ENCODE measurements at places on chromosomes 5 and 9.

- DNase-seq = no peak
These were observed 5.6 kb downstream of the ZNF462 start for GRCh38 chr9:106868565-106868964.

DNA sequence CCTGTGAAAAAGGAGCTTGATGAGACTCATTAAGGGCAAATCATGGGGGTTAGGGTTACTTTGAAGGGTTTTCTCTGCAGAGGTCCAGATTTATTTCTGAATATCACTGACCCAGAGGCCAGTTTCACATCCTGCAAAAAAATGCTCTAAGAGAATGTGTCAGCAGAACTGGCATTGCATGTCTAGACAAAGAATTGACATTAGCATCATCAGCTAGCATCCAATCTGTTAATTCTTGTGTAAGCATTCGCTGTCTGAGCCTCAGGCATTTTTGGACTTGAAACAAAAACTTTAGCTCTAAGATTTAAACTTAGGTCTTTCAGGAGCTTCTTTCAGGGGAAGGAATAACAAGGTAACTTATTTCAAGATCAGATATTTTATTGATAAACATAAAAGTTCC lies 187.9 kb upstream of the ELL2 start:
- no peak for DNase-seq

DNA sequence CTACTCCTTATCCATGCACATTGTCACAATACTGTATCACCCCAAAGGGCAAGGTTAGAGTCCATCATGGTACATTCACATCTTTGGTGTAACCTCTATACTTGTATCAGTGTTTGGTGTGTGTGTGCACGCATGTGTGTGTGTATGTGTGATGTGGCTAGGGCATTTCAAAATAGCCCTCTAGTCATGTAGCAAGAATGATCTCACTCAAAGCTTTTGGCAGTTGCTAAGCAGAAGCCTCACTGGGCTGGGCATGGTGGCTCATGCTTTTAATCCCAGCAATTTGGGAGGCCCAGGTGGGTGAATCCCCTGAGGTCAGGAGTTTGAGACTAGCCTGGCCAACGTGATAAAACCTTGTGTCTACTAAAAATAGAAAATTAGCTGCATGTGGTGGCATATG lies 245.3 kb downstream of the ADGRV1 start:
- DNase-seq = no peak

- peak; percentile 86 for DNase-seq
These were observed 937 bp upstream of the HMGCR start for GRCh38 chr5:75335952-75336614.

DNA sequence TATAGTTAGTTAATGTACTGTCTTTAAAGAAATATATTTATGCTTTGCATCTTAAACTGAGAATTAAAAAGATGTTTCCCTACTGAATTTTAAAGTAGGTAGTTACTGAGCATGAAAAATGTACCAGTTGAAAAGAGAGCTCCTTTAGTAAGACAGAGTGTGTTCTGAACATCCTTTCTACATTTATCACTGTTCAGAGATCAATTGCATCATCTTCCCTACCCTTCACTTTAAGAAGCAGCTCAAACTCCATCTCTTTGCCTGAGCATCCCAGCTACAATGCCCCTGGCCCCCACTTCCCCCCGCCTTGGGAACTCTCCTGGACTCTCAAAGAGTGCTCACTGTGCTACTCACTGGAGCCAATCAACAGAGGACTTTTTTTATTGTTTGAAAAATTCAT lies 164.7 kb downstream of the GNAQ start:
- no peak for DNase-seq

DNA sequence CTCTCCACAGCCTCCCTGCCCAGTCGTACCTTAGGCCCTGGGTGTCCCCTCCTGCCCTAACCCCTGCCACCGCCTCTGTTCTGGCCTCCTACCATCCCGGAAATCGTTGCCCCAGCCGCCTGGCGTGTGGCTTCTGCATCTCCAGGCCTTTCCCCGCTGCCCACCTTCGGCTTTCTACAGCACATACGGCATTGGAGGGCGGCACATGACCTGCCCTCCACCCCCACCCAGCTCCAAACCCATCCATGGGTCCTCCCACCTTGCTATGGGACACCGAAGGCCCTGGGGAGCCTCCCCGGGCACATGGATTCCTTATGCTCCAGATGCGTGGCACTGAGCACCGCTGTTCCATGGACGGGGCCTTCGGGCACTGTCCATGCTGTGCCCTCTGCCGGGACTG lies 32.0 kb downstream of the FGF18 start:
- DNase-seq = no peak

- no peak for DNase-seq
These were observed 11.4 kb upstream of the PTGDS start for GRCh38 chr9:136965771-136966484.

- no peak for DNase-seq
These were observed 138.7 kb downstream of the UGCG start for GRCh38 chr9:112035166-112035826.

DNA sequence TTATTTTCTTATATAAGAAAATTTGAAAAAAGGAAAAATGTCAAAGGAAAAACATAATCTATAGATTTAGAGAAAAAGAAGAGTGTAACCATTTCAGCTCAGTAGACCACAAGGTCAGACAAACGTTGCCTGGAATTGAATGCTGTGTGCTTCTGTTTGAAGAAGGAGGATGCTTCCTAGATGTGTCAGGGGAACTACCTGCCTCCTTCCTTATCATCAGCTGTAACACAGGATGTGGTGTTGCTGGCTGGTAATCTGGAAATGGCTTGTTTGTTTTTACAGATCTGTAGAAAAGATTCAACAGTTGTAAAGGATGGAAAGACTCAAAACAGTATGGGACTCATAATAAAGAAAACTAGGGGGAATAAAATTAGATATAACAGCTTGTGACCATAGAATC lies 160.7 kb upstream of the MEF2C start:
- DNase-seq = no peak

DNA sequence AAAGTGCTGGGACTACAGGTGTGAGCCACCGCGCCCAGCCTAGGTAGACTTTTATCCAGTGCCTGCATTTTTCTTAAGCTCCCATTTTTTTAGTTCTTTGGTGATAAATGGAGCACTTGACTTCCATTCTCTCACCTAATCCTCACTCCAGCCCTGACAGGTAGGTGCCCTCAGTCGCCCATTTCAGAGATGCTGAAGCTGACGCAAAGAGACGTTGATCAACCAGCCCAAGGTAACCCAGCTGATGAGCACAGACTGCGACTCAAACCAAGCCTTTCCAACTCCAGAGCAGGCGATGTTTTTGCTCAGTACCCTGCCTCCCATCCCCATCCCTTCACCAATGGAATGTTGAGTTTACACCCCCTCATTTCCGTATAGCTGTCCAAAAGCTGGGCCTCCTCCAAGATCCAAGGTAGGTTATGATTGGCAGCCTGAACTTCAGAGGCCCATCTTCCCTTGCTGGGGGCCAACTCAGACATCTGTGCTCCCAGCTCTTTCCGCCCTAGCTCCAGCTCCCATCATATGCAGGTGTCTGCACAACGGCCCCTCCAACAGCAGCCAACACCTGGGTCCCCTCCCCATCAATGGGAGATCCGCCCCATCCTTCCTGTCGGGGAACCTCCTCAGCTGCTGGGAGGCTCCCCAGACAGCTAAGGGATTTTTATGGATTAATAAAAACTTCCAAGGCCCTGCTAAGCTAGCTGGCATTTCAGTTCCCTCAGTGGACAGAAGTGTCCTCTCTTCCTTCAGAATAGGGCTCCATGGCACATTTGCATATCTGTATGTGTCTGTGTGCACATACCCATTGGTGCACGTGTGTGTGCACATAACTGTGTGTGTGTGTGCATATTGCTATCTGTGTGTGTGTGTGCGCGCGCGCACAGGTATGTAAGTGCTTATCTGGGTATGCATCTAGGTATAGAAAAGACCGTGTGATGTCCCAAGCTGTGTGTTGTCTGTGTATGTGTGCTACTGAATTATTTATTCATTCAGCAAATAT lies 39.3 kb upstream of the VDAC1 start:
- no peak for DNase-seq

GRCh38 chr9:126061575-126061974 lies 265.1 kb upstream of the MVB12B start:
- no peak for DNase-seq

GRCh38 chr9:125989524-125990180 lies 242.5 kb downstream of the PBX3 start:
- DNase-seq = no peak

- DNase-seq = no peak
These were observed 19.5 kb downstream of the MAP1B start for GRCh38 chr5:72126796-72127195.

GRCh38 chr5:58156361-58156760 lies 303.5 kb downstream of the PLK2 start:
- peak; percentile 32 for DNase-seq

GRCh38 chr9:95649801-95650213 lies 133.0 kb upstream of the PTCH1 start:
- no peak for DNase-seq

DNA sequence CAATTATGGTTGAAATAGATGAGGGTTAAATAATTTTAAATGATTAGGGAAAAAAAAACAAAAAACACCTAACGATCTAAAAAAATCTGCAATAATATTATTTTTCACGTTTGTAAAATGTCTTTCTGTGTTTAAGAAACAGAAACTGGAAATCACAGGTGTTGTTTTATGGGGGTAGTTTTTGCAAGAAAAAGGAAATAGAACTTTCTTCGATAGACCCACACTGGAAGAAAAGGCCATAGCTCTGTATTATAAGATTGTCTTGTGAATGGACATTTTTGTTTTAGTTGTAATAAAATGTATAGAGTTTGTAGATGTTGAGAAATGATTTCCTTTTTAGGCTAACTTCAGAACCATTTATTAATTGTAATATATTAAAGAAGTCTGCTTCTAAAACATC lies 5.5 kb downstream of the CSNK1G3 start:
- DNase-seq = no peak

DNA sequence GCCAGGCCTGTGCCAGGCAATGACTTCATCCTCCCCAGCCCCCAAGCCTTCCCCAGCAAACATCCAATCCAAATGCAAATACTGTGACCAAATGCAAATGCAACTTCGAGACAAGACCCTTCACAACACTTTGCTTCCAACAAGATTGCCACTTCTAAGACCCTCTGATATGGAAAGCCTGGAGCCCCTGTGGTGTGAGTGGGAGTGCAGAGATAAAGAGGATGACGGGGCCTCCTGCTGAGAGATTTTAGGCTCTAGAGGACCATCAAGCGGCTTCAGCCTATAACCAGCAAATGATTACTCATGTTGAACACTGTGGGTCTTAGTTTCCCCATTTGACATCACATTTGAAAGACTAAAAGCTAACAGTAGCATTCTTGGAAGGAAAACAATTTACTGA lies 46.6 kb upstream of the GABRP start:
- no peak for DNase-seq

- DNase-seq = no peak
These were observed 73.2 kb upstream of the RAPGEF1 start for GRCh38 chr9:131813116-131813515.

DNA sequence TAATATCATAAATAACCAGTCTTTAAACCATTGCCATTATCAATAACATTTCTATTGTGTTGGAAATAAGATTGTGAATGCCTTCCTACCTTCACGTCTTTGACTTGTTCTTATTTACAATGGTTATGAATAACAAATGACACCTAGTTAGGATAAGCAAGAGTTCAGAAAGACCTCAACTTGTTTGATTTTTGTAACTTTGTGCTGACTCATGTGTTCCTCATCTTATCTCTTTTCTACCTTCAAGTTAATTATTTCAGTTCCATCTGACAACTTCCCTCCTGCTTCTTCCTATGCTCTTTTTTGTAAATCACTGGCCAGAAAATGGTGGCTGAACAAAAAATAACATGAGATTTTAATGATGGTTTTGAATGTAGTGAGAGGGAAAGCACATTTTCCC lies 538.5 kb upstream of the TUSC1 start:
- DNase-seq = no peak

- DNase-seq = no peak
These were observed 151.5 kb downstream of the RGS3 start for GRCh38 chr9:113614843-113615648.

DNA sequence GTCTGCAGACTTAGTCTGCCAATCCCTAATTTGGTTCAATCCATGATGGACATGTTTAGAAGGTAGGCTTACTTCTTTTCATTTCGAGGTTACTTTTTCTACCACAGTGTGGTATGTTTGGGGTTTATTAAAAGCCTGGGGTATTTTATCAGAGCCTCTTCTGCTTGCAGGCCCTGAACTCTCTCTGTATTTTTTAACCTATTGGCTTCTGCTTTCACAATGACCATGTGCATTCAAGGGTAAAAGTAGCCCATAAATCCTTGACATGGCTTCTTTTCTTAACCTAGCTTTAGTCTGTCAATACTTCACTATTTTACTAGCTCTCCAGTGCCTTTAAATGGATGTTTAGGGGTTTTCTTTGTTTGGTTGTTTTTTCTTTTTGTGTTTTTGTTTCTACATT lies 286.6 kb downstream of the FER start:
- no peak for DNase-seq

GRCh38 chr9:27511771-27512170 lies 12.3 kb upstream of the IFNK start:
- no peak for DNase-seq

DNA sequence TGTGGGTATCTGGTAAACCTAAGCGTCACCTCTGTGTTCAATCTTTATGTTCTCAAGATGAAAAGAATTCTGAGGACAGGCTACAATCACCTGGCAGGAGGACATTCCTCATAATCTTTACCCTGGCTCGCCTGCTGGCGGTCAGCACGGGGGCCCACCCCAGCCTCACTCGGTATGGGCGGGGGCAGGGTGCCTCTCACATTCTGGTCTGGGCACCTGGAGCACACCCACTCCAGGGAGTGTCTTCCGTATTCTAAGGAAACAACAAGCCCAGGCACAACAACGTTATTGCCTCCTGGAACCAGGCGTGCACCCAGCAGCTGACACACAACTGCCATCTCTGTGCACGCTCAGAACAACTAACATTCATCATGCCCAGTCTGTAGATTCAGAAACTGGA lies 179.8 kb downstream of the ROR2 start:
- DNase-seq = no peak

DNA sequence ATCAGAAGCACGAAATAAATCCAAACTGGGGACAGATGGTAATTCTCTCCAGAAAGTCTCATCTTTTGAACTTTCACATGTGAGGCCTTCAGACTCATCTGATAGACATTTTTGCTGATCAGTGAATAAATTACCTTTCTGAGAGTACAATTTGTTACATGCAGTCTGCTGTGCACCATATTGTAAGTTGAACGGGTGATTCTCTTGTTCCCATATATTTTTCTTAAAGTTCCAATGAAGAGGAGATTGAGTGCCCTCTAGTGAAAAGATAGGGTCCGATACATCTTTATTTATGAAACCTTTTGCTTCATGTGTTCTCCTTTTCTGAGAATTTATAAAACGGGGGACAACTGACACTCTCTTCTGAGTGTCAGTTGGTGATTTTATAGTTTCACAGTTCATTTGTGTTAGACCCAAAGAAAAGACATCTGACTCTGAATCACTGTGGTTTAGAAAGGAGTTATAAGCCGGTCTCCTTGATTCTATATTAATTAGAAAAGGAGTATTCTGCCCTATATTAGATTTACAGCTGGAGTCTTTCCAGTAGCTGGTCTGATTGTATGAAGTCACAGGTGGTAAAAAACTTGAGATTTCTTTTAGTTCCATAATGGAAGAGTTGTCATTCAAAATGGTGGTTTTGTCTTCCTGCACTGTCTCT lies 30.4 kb downstream of the GNG10 start:
- DNase-seq = peak; percentile 56

- no peak for DNase-seq
These were observed 64.4 kb downstream of the DIRAS2 start for GRCh38 chr9:90578126-90578815.

GRCh38 chr5:36728697-36729543 lies 122.5 kb downstream of the SLC1A3 start:
- DNase-seq = peak; percentile 79
